ENCODE measurements at places on chromosomes 3 and 15.

DNA sequence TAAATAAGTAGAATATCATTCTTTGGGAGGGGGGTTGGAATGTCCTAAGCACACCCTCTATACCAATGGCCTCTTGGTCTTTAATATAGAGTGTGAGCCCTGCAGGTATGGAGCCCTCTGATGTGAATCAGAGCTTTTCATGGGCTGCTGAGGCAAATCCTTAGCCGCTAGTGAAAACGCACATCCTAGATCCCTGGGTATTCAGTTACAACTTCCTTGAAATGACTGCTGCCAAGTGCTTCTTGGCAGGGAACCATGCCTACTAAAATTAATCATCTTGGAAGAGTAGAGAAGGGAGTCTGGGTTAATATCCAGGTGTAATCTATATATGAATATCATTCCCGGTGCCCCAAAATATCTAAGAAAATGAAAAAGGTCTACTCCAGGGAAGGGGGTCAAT, 109.1 kb downstream of the POLQ start:
- no peak for DNase-seq

- DNase-seq, result no peak
These were observed 33.9 kb upstream of the PLXNA1 start for GRCh38 chr3:126948980-126949535.

- DNase-seq, result no peak
These were observed 603 bp upstream of the TRANK1 start for GRCh38 chr3:36945333-36945980.

DNA sequence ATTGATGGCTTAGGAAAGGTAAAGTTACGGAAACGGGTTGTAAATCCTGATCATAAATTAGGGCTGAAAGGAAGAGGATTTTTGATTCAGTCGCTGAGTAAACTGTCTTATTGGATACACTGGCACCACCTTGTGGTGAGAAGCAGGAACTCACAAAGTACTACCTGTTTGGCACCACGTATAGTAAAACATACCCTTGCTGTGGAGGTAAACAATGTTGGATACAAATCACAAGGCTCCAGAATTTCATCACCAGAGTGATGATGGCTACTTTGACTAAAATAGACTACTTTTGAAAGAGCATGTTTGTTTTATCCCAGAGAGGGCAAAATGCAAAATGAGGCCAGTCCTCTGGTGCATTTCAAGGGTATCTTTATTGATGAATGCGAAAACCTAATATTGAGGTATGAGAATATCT, 216.9 kb downstream of the IGSF11 start:
- no peak for DNase-seq

GRCh38 chr15:91348752-91349500, 248.9 kb downstream of the SV2B start:
- no peak for DNase-seq

- DNase-seq, result no peak
These were observed 594.9 kb upstream of the CFAP20DC start for GRCh38 chr3:59644479-59645402.

DNA sequence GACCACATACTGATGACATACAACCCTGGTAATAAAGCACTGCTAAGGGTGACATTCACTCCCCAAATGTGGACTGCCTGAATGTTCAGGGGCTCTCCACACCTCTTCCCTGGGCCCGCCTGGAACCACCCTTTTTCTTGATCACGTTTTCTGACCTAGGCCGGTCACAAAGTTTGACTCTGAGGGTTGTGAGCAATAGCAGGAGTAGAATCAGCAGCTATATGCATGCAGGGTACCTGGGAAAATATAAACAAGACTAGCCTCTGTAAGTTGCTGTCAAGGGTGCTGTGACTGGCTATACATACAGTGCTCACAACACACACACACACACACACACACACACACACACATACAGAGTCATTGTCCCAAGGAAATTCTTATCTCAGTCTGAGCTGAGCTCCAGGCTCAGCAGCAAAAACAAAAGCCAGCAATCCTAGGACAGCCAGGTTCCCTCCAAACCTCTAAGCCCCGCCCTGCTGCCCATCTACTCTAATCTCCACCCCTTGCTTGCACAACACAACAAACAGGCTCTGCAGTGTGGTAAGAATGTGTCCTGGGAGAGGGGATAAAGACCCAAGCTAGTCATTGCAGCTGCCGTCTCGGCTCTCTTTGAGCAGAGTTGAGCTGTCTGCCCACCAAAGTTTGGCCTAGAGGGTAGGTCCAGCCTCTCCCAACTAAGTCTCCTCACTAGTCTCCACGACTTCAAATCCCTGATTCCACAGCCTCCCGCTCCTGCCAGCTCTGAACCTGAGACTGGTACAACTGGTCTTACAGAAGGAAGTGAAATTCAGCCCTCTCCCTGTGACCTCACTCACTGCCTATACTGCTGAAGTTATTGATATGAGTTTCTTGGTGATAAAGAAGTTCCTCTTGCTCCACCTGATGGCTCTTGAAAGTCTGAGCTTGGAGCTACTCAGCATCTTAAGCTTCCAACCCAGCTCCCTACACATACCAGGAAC, 2.2 kb downstream of the BMF start:
- no peak for DNase-seq

Measured in stimulated activated CD8-positive, alpha-beta memory T cell treated with anti-CD3 and anti-CD28 coated beads, Interleukin-2, amount 100 ng/mL, for 1 hour (primary cell).